HT1080 (cell line): ENCODE measurements at places on chromosomes 6 and 20.

- peak; percentile 75 for DNase-seq
These were observed 5.1 kb downstream of the IGF2R start for GRCh38 chr6:159973951-159974350.

- no peak for DNase-seq
These were observed 5.9 kb downstream of the SPAG4 start for GRCh38 chr20:35621560-35621946.

DNA sequence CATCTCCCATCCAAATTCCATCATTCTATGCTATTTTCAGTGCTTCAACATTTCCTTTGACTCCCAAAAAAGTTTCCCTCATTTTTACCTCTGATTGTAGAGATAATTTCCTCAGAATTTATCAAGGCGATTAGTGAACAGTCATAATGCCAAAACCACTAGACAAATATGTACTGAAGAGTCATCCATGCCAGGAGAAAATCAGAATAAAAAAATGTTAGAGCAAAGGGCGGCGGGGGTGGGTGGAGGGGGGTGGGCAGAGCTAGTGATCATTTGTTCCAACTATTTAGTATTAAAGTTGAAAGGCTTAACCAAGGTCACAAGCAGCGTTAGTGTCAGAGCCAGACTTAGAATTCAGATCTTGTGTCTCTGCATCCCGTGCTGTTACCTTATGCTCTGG lies 5.3 kb upstream of the ADGRF5 start:
- DNase-seq, result no peak

DNA sequence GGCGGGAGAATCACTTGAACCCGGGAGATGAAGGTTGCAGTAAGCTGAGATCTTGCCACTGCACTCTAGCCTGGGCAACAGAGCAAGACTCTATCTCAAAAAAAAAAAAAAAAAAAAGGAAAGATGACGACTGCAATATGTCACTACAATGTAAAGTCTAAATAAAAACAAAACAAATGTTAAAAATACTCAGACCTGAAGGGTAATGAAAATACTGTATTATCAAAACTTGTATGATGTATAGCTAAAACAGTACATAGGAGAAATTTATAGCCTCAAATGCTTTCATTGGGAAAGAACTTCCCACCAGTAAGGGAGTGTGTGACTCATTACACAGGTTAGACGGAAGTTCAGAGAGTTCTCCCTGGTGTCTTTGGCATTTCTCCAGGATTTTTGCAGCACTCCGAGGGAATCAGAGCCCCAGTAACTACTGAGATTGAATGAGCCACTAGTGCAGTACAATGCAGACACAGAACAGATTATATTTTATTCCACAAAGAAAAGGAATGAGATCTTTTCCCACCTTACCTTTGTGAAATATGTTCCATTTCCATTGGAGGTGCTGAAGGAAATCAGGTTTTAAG lies 12.5 kb upstream of the RALGAPB start:
- peak; percentile 81 for DNase-seq

DNA sequence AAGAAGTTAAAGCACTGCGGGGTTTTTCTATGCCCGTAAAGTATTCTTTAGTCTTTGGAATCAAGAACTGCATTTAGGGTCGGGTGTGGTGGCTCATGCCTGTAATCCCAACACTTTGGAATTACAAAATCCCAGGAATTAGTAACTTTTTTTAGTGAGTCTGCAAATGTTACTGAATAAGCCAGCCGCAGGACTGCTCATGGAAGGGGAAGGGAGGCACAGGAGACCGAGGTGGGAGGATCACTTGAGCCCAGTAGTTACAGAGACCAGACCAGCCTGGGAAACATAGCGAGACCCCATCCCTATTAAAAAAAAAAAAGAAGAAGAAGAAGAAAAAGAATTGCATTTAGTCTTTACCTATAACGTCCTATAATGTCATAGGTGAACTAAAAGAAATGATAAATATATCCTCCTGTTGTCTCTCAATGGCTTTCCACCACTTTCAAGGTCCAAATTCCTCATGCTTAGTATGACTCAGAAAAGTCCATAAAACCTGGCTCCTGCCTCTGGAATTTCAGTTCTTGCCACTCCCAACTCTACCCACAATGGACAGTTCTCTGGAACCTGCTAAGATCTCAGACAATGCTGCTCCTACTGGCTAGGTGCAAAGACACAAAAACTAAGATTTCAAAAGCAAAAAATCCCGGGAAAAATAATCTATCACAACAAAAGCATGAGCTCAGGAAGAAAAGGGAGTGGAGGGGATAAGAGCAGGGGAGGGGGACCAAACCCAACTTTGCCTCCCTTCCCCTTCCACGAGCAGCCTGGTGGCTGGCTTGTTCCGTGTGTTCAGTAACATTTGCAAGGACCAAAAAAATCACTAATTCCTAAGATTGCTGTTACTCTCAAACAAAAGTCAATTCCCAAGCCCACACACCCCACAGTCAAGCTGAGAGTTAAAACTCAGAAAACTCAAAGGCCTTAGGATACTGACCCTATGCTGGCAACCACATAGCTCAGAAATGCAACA lies 39.0 kb downstream of the B4GALT5 start:
- peak; percentile 86 for DNase-seq

DNA sequence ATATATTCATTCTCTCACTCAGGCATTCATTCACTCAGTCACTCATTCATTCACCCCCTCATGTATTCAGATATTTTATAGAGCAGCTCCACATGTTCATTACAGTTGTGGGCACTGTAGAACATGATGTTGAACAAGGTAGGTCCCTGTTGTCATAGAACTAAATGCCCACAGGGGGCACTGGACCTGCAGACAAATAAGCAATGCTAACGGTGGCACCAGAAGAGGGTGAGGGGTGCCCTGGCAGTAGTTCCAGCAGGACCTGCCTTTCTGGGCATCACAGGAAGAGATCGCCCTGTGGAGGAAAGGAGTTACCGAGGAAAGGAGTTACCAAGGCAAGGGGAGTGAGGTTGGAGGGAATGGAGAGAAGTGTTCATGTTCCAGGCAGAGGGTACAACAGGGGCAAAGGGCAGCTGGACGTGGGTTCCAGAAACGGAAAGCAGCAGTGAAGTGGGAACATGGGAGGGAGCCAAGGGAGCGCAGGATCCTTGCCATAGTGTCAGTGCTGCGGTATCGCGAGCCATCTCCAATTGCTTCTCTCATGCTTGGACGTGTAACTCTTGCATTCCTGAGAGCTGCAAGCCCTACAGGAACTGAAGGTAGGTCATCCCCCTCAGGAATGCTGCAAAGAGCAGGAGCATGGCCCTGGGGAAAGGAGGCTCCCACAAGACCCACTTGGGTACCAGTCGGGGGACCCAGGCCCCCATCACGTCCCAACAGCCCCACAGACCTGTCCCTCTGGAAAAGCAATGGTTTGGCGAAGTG lies 128.2 kb downstream of the EDN3 start:
- no peak for DNase-seq

GRCh38 chr6:16812993-16813392 lies 51.7 kb upstream of the ATXN1 start:
- peak; percentile 43 for DNase-seq

GRCh38 chr6:42742116-42742894 lies 3.6 kb downstream of the TBCC start:
- peak; percentile 70 for DNase-seq

GRCh38 chr6:35488517-35488862 lies 8.4 kb downstream of the TEAD3 start:
- no peak for DNase-seq

DNA sequence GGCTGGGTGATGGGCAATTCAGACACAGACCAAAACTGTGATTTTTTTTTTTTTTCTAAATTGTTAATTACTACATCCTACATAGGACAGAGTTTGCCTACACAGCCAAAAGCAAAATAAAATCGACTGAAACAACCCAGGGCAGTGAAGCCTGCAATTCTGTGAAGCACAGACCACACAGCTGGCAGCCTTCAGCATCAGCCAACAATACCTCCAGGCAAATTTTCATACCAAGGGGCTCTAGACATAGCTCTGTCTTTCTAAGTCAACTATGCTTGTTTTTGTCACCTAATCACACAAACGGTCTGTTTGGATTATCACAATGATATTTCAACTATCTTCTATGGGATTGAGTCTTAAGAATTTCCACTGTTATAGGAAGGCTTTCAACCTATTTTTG lies 17.6 kb downstream of the RMND1 start:
- DNase-seq, result no peak

DNA sequence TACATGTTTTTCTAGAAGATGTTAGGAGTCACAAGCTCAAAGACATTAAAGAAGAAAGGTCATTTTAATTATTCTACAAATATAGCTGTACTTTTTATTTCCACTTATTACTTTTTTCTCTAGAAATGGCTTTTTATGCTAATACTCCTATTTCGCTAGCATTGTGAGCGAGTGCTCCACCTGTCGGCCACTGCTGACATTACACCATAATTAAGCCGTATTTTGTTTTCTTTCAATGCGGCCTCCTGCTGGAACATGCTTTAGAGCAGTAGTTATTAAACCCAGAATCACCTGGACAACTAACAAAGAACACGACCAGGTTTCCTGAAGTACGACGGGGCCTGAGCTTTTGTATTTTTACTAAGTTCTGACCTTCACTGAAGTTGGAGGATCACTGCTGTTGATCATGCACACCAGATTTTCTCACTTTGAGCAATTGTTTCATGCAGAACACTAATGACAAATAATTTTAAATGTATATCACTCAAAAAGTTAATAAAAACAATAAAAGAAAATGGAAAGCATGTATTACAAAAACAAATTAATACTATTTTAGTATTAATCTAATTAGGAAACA lies 74.1 kb upstream of the PAK5 start:
- peak; percentile 41 for DNase-seq

- DNase-seq, result no peak
These were observed 214.8 kb downstream of the ESR1 start for GRCh38 chr6:152022303-152022702.

DNA sequence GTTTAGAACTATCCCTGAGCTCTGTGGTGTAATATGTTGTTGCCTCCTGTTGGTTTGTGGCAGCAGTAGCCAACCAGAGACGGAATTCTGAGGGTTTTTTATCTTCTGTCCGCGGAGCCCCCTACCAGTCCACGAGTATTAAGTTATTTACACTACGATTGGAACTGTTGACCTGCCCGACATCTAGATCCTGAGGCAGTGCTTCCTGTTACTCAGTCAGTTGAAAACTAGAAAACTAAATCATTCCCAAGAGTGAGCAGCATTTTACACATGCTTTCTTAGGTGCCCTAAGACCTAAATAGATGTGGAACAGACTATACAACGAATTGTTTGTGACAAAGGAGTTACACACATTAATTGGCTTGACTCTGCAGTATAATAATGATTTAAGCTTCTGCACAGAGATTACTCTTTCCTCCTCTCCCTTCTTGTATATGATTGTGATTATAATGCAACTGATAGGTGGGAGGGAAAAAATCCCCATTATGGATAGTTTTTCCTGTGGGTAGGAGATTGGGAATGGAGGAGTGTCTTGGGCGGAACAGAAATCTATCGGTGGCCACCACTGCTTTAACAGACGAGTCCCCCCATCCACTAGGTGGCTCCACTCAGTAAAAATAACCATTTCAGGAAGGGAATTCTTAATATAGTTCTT lies 1.7 kb downstream of the LOC128125822 start:
- DNase-seq, result peak; percentile 78

- no peak for DNase-seq
These were observed 8.0 kb downstream of the PNISR start for GRCh38 chr6:99416892-99417767.

GRCh38 chr6:86937219-86938079 lies at the start of gene HTR1E:
HTR1E (plus strand) TSS chr6:86937528; CDS start chr6:87015335, 77,807 bp downstream.
- DNase-seq, result peak; percentile 28

GRCh38 chr6:149209871-149210775 lies 107.4 kb upstream of the TAB2 start:
- peak; percentile 44 for DNase-seq

DNA sequence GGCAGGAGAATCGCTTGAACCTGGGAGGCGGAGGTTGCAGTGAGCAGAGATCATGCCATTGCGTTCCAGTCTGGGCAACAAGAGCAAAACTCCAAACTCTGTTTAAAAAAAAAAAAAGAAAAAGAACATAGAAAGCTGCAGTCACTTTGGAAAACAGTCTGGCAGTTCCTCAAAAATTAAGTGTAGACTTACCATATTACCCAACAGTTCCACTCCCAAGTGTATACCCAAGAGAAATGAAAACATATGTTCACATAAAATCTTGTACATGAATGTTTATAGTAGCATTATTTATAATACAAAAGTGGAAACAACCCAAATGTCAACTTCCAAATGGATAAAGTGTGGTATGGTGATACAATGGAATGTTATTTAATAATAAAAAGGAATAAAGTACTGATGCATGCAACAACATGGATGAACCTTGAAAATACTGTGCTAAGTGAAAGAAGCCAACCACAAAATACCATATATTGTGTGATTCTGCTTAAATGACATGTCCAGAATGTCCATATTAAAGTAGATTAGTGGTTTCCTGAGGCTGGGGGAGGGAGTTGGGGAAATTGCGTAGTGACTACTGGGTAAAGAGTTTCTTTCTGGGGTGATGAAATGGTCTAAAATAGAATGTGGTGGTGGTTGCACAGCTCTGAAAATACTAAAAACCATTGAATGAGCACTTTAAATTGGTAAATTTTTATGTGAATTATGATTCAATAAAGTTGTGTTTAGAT lies 62.9 kb downstream of the SUN5 start:
- DNase-seq, result no peak

DNA sequence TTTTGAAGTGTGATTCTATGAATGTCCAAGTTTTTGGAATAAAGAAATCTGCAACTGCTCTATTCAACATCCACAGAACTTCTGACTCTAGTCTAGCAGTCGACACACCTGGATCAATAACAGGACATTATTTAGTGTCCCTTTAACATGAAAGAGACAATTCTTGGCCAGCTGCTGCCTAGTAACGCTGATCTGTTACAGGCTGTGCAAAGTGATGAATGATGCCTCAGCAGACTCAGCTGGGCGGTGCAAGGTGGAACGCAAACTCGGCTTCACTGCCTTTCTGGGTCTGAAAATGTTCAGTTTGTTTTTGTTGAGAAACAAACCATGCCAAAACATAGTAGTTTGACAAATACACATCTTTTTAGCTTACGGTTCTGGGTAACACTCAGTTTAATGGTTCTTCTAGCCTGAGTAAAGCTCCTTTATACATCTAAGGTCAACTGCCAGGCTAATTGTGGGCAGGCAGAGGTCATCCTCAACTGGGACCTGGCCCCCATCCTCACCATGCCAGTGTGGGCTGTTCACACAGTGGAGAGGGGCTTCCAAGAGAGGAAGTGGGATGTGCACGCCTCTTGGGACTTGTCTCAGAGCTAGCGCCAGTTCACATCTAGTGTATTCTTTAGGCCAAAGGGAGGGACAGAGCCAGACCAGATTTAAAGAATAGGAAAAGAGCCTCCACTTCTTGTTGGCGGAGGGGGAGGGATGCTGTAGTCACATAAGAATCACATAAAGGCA lies 879.7 kb downstream of the QKI start:
- DNase-seq, result no peak

DNA sequence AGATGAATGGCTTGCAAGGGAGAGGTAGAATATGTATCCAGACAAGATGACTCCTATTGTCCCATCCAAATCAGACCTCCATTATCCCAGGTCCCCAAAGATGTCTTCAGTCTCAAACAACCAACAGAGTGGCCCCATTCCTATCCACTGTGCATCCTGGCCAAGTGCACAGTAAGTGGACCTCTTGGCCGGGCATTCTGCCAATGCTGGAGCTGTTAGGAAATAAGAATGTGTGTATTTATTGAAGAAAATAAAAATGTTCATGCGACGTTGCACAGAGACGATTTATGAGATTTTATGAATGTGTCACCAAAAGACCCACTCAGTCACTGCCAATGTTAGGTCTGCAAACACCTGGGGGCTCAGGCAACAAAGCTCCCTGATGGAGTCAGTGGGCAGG lies 196.0 kb downstream of the MAFB start:
- peak; percentile 18 for DNase-seq

GRCh38 chr6:100948381-100949133 lies 67.4 kb upstream of the ASCC3 start:
- DNase-seq, result no peak

- peak; percentile 40 for DNase-seq
These were observed 156.6 kb downstream of the NFATC2 start for GRCh38 chr20:51385646-51386530.
